ENCODE measurements at places on chromosomes 7 and 10.

DNA sequence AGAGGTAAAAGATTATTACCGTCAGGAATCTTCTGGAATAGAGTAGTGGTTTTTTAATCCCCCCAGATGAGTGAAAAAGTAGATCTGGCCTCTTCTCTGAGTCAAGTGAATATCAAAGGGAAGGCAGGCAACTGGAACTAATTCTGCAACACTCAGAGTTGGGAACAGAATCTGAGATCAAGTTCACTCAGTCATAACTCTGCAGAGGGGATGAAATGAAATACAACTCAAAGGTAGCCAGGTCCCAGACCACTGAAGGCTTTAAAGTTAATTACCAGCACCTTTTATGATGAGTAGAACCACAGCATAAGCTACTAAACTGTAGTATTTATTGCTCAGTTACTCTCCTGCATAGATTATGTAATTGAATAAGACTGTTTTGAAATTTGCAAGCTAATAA, 455.6 kb upstream of the AKR1E2 start:
- DNase-seq, result no peak

- peak; percentile 44 for DNase-seq
These were observed 55.8 kb upstream of the LANCL2 start for GRCh38 chr7:55309040-55309991.

GRCh38 chr7:107966711-107967110, 36.2 kb downstream of the LAMB1 start:
- DNase-seq, result no peak

DNA sequence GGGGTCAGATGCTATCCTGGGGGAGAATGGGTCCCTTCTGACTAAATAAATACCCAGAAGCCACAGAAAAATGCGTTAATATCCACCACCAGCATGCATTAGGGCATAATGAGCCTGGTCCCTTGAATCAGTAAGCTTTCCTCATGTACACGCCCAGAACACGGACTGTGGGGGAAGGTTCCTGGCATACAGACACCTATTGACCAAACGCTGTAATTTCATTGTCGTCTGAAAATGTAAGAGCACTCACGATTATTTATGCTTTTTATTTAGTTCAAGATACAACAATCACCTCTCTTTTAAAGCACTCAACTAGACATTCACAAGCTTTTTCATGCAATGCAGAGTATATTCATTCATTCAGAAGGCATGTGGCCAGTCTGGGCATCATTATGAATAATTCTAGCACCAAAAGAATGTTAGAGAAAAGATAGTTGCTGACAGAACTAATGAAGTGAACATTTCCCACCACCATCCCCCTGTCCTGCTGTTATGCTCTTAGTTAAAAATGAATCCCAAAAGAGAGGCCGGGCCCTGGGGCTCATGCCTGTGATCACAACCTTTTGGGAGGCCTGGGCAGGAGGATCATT, 101.0 kb downstream of the SVIL start:
- DNase-seq, result no peak

DNA sequence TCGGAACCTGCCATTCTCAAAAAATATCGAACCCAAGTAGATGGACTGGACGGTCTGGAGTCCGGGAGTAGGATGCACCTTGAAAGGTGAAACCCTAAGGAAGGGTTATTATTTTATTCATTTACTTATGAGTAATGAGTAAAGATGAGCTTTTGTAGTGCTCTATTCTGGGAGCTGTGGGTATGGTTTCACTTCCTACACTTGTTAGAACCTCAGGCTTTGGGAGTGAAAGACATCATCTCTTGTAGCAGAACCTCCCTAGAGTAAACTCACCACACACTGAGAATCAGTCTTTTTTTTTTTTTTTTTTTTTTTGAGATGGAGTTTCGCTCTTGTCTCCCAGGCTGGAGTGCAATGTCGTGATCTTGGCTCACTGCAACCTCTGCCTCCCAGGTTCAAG, 389.4 kb upstream of the AUTS2 start:
- no peak for DNase-seq

- no peak for DNase-seq
These were observed 62.1 kb downstream of the AKAP9 start for GRCh38 chr7:92002720-92003119.

GRCh38 chr7:135522509-135522908, 12.6 kb upstream of the CNOT4 start:
- no peak for DNase-seq

GRCh38 chr7:132574223-132574622, 2.0 kb downstream of the PLXNA4 start:
- no peak for DNase-seq

DNA sequence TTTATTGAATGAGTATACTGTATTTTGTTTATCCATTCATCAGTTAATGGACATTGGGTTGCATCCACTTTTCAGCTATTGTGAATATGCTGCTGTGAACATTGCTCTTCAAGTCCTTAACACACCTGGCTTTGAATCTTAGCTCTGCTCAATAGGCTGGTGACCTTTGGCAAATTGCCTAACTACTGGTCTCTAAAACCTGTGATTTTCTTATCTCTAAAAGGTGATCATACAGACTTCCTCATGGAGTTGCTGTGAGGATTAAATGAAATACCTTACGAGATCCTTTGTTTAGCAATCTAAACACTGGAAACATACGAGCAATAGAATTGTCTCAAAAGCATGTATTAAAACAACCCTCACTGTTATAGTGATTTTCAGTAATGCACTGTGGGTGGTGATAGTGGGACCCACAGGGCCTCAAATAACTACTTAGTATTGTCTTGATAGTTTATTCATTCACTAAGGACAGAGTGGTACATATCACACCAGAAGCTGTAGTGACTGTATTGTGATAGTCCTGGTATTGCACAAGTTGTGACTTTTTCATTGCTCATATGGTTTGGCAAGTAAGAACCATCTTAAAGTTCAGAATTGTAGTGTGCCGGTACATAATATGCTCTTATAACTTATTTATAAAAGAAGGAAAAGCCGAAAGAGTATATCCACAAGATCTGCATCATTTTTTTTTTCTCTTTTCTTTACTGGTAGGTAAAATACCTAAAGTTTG, 257.6 kb downstream of the EXOC4 start:
- no peak for DNase-seq

- no peak for DNase-seq
These were observed 70.4 kb downstream of the ASB13 start for GRCh38 chr10:5595994-5596471.

- no peak for DNase-seq
These were observed 36.6 kb upstream of the LRRC18 start for GRCh38 chr10:48976196-48976595.

DNA sequence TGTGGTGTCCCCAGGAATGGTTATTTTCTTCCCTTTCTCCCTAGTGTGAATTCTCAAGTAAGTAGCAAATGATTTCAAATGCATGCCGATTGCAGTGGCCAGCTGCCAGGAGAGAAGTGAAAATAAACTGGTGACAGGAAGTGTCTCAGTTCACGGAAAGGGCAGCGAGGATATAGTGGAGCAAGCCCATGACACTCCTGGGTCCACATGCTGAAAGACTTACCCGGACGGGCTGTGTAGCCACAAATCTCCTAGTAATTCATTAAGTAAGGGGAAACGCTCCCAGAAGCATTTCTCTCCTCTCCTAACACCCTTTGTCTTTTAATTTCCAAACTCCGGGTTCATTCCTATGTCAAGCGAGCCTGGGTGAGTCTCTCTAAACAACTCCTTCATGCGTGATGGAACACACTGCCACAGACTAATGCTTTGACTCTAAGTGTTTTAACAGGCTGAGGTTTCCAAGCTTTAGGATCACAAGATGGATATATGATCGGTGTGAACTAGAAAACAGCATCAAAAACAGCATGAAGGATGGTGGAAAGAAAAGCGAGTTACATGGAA, 125.6 kb downstream of the CYP26A1 start:
- DNase-seq, result no peak

DNA sequence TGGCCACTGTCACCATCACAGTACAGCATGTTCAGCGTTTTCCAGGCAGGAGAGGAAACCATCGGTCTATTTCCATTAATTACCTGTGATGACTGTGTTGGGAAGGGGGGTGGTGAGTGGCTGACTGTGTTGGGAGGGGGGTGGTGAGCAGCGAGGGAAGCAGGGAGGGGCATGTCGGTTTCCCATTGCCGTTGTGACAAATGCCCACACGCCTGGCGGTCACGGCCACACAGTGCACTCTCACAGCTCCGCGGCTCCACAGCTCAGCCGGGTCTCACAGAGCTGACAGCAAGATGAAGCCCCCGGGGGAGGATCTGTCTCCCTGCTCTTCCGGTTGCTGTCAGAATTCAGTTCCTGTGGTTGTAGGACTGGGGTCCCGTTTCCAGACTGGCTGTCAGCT, 39.0 kb downstream of the AP5Z1 start:
- DNase-seq, result no peak

- no peak for DNase-seq
These were observed 9.5 kb downstream of the MNX1 start for GRCh38 chr7:157000741-157001653.
